ENCODE measurements at places on chromosomes 16 and 17. TPM values are rescaled to one million over a fixed set of nuclear protein-coding genes. Genes with fewer than 3 reads are reported as not detected.

The PLEKHH3 gene
- 1.5 TPM for total RNA-seq

The PRDM7 gene
- total RNA-seq = 0.13 TPM

The GLIS2 gene
- 1.6 TPM for total RNA-seq

The SLC13A2 gene
- not detected for total RNA-seq

The CACNG5 gene
- total RNA-seq = not detected

The KRT9 gene
- total RNA-seq = not detected

- no peak for ATAC-seq
These were observed 36.8 kb upstream of the ZC3H18 start for GRCh38 chr16:88533381-88533917.

- ATAC-seq = no peak
These were observed 3.9 kb downstream of the SPATA20 start for GRCh38 chr17:50550661-50551432.

- no peak for ATAC-seq
These were observed 1030.3 kb downstream of the CDH8 start for GRCh38 chr16:61005952-61006351.

GRCh38 chr17:41681776-41682175 lies 6.9 kb upstream of the EIF1 start:
- no peak for ATAC-seq

DNA sequence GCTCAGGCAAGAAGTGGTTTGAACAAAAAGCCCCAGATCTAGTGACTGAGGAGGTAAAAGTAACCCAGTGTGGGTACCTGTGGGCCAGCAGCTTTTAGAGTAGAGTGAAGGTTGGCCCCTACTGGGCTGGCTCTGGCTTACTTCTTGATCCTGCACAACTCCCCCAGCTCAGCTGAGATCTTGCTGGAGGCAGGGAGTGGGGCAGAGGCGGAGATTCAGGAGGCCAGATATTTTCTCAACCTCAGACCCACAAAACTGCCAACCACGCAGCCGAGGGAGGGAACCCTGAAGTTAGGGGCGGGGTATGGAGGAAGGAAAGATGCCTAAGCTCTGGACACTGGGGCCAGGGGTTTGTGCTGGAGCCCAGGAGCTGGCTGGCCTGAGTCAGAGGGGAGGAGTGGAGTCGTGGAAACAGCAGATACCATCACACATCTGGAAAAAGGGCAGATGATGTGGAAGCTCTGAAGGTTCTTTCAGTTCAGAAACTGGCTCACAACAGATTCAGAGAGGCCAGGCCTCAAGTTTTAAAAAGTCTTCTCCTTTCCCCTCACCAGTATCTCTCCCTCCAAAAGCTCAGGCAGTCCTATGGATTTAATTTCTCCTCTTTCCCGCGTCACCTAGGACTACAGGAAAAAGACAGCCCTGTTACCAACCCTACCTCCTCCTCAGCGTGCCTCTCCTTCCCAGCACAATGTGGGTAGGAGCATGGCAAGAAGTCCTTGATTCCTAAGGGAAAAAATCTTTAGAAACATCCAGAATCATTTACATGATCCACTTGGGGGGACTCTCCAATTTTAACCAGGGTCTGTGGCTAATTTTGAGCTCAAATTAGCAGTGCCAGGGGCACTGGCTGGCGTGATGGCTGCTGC lies 48.1 kb downstream of the MYO18A start:
- peak; percentile 62 for ATAC-seq

Measured in activated T-helper 17 cell treated with anti-CD3 and anti-CD28 coated beads, Interleukin-2, amount 50 U/mL, for 72 hours (primary cell).